Large intestine (tissue), 12 donors: ENCODE measurements at places on chromosomes 11 and 22. TPM values are rescaled to one million over a fixed set of nuclear protein-coding genes. Genes with fewer than 3 reads are reported as not detected.
A peak's percentile ranks its signal among the peaks of the same experiment; 100 is the strongest.

- H3K36me3 ChIP-seq, result no peaks in the 10 kb centered on the region
- H3K4me1 ChIP-seq, result peaks cover 38% of the 10 kb centered on the region
- H3K27me3 ChIP-seq, result no peaks in the 10 kb centered on the region
- H3K4me3 ChIP-seq, result no peak overlapping the region
- no peak for DNase-seq
- no peak overlapping the region for H3K27ac ChIP-seq
Measured at GRCh38 chr11:123410218-123410549, 19.9 kb upstream of the GRAMD1B start.

Gene PNPLA3
- polyA plus RNA-seq, result 1.3 TPM

- H3K36me3 ChIP-seq, result no peaks in the 10 kb centered on the region
- no peak overlapping the region for H3K27ac ChIP-seq
- no peaks in the 10 kb centered on the region for H3K4me1 ChIP-seq
- H3K4me3 ChIP-seq, result no peak overlapping the region
- H3K27me3 ChIP-seq, result peaks cover 3% of the 10 kb centered on the region
Measured at GRCh38 chr11:119626197-119626841, 102.7 kb downstream of the NECTIN1 start.

- H3K36me3 ChIP-seq, result peaks cover under 1% of the 10 kb centered on the region
- DNase-seq, result peak; percentile 53
- peaks cover 24% of the 10 kb centered on the region for H3K4me1 ChIP-seq
- no peaks in the 10 kb centered on the region for H3K27me3 ChIP-seq
- H3K27ac ChIP-seq, result peak overlapping the region; percentile 87
Measured at GRCh38 chr22:31753005-31753633, 700 bp upstream of the DEPDC5 start.

DNA sequence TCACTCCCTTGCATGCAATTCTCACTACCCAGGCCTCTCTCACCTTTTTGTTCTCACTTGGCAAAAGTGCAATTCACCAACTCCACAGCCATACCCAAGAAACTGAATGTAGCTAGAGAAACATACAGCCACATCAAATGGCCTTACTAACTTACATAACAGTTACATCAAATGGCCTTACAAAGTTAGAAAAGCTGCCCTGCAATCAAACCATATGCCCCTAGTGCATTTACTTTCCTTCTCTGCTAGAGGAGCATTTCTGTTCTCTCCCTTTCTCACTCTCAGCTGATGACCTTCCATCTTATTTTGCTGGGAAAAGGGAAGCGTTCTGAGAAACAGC, 10.3 kb downstream of the PRCP start:
- H3K4me3 ChIP-seq, result no peak overlapping the region
- no peak for DNase-seq
- no peaks in the 10 kb centered on the region for H3K36me3 ChIP-seq
- H3K27me3 ChIP-seq, result no peaks in the 10 kb centered on the region

DNA sequence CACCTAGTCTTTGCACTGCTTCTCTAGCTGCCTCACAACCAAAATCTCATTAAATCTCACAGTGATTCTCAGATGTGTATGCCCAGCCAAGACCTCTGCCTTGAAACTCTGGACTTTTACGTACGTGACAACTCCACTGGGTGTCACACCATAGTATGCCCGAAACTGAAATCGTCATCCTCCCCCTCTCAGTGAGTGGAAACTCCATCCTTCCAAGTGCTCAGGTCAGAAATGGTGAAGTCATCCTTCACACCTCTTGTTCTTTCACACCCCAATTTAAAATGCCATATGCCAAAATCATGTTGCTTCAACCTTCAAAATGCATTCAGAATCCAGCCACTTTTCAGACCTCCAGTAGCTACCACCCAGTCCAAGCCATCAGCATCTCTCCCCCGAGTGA, 42.5 kb downstream of the SFI1 start:
- no peaks in the 10 kb centered on the region for H3K36me3 ChIP-seq
- no peaks in the 10 kb centered on the region for H3K4me1 ChIP-seq
- no peak for DNase-seq
- no peak overlapping the region for H3K27ac ChIP-seq
- H3K27me3 ChIP-seq, result no peaks in the 10 kb centered on the region
- H3K4me3 ChIP-seq, result no peak overlapping the region

DNA sequence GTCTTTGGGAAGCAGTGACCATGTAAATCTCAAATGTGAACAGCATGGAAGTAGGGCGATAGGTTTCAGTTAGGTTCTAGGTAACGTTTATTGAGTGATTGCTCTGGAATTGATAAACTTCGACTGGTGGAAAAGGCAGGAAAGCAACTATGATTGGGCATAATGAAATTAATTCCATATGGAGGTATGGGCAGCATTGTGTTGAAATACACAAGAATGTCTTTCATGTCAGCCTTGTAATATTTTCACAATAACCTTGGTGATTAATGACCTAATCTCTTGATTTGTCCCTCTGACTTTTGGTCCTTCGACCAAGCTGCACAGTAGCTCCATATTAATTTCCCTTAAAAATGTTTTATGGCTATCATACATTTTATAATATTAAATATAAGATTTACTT, 2.8 kb downstream of the CEP57 start:
- H3K4me1 ChIP-seq, result peaks cover 17% of the 10 kb centered on the region
- no peak overlapping the region for H3K4me3 ChIP-seq
- DNase-seq, result no peak
- no peaks in the 10 kb centered on the region for H3K36me3 ChIP-seq
- H3K27me3 ChIP-seq, result no peaks in the 10 kb centered on the region
- no peak overlapping the region for H3K27ac ChIP-seq

Gene CARD16
- polyA plus RNA-seq, result 25.6 TPM

Gene C11orf52
- 14.6 TPM for polyA plus RNA-seq
